ENCODE measurements at places on chromosomes 5 and 9.

DNA sequence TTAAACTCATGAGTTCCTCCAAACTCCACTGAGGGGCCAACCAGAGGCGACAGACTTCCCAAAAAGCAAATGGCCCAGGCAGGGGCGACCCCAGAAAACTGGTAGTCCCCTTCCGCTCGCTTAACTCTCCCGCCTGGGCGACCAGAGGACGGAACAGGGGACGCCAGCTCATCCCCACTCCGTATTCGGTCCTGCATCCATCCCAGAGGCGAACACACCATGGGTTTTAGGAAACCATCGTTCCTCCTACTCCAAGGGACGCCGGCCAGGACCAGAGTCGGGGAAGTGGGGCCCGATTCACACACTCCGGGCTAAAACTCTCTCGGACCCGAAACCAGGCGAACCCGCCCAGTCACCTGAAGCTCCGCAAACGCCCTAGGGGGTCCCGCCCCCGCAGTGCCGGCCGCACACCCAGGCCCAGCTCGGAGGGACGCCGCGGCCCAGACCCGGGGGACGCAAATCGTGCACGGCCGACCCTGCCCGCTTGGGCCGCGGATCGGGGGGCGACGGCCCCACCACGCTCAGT lies 478 bp downstream of the TEX10 start:
- DNase-seq = peak; percentile 31

DNA sequence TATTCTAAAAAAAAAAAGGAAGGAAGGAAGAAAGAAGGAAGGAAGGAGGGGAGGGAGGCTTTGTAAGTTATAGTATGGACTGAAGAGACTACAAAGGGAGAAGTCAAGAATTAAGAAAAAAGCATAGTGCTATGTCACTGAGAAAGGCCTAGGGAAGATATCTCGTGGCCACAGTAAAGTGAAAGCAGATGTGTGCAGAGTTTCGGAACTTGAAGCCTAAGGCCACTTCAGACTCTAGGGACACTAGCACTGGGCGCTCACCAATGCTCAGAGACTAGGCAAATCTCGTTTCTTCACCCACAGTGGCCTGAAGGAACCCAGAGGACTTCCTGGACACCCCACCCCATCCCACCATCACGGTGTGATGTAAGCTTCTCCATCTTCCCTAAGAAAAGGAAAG lies 181.4 kb upstream of the TRPM3 start:
- peak; percentile 16 for DNase-seq

- peak; percentile 59 for DNase-seq
These were observed 1.6 kb downstream of the NPR3 start for GRCh38 chr5:32712481-32713360.

GRCh38 chr5:91302958-91303357 lies 80.2 kb downstream of the ARRDC3 start:
- no peak for DNase-seq

DNA sequence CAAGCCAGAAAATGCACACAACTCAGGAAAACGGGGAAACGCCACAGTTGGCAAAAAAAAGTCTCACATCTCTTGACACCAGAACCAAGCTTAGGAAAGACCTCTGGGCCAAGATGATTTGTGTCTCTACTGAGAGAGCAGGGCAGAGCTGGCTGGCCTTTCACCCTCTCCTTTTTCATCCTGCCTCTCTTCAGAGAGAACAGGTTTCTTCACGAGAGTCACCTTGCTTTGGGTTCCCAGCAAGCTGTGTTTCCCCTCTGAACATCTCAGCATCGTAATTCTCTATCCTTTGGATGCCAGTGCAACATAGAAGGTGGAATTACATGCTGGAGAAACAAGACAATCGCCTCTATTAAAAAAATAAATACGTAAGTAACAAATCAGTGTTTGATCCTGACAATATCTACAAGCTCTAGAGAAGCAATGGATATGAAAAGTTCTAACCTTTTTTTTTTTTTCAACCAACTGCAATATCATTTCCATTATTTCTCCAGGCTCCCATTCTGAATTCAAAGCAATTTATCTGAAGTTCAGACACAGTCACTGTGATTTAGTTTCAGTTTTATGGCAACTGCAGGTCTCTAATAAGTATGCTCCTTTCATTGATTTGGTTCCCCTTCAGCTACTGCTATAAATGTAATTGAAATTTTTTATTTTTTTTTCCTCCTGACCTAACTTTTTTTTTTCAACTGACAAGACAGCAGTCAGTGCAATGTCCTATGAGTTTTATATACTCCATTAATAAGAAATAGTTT lies 708.6 kb downstream of the DTWD2 start:
- DNase-seq = no peak

DNA sequence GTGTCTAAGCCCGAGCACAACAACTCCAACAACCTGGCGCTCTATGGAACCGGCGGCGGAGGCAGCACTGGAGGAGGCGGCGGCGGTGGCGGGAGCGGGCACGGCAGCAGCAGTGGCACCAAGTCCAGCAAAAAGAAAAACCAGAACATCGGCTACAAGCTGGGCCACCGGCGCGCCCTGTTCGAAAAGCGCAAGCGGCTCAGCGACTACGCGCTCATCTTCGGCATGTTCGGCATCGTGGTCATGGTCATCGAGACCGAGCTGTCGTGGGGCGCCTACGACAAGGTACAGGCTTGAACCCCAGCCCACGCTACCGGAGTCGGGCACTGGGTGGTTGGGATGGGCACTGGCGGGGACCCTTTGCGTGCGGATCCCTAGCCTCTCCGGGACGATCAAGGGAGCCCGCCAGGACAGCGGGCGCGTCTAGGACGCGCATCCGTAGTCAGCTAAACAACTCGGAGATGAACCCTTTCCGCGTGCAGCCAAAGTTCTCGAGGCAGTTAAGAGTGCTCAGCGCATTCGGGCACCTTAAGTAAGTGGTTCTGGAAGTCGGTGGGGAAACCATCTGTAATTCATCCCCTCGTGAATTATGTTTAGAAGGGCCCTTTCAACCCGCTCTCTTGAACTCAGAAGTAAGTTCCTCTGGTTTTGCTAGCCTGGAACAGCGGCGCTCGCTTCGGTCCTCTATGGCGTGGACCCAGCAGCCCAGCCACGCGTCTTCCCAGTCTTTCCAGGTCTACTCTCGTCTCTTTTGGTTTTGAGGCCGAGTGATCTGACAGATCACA lies 1.3 kb downstream of the KCNN2 start:
- DNase-seq = no peak

DNA sequence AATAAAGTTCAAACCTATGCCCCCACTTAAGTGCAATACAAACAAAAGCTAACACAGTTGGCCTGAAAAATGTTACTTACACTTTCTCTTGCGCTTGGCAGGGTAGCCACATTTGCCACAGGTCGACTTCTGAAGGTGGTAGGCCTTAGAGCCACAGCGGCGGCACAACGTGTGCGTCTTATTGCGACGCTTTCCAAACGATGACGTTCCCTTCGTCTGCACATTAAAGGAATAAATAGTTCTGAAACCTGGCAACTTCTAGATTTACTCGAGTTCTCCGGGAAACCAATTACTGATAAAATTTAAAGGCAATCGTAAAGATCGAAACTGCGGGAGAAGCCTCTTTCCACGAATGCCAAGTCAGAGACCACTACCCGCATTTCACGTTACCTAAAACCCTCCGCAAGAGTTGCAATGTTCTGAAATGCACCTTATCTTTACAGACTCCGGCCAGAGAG lies 602 bp downstream of the RPL37 start:
- peak; percentile 19 for DNase-seq

GRCh38 chr5:9283473-9283872 lies 262.4 kb downstream of the SEMA5A start:
- DNase-seq = no peak

DNA sequence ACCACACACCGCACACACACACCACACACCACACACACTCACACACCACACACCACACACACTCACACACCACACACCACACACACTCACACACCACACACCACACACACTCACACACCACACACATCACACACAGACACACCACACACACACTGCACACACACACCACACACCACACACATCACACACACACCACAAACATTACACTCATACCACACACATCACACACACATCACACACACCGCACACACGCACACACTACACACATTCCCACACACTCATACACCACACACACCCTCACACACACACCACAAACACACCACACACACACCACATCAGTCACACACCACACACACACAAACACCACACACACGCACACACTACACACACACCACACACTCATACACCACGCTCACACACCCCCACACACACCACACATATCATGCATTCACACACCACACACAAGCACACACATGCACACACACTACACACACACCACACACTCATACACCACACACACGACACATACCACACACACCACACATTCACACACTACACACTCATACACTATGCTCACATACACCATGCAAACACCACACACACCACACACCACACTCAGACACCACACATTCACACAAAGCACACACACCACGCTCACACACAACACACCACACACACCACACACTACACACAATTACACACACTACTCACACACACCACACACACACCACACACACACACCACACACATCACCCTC lies 1.1 kb upstream of the UBE2QL1 start:
- no peak for DNase-seq

DNA sequence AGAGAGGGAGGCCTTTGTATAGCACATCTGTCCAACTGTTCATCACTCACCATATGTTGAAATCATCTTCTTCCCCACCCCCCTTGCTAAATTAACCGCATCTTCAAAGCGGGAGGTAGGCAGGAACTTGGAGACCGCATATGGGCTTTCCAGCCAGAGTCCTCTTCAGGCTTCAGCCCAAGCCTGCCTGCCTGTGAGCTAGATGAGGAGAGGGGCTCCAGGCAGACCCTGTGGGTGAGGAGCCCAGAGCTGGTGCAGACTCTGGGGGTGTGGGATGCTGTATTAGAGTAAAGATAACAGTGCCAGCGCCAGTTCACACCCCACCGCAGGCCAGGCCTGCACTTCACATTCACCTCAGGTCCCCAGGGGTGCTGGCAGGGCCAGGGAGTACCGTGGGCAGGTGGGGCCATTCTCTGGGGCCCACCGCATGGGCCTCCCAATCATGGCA lies 16.2 kb downstream of the PRRC2B start:
- DNase-seq = peak; percentile 78

- DNase-seq = no peak
These were observed 3.3 kb downstream of the PSD2 start for GRCh38 chr5:139798883-139799282.

DNA sequence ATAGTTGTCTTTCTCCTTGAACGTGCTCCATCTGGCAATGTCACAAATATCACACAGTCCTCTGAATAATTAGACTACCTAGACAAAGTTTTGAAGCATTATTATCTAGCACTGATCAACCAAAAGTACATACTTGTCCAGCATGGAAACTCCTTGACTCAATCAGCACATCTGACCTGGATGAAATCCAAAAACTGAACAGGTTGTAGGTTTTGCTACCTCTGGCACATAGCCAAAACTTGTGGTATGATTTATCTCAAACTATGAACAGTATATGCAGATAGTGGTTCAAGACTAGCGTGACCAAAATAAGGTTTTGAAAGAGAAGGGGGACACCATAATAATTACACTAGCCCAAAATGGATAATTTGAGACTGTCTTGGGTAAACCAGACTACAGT lies 158.1 kb downstream of the ARRDC3 start:
- no peak for DNase-seq

DNA sequence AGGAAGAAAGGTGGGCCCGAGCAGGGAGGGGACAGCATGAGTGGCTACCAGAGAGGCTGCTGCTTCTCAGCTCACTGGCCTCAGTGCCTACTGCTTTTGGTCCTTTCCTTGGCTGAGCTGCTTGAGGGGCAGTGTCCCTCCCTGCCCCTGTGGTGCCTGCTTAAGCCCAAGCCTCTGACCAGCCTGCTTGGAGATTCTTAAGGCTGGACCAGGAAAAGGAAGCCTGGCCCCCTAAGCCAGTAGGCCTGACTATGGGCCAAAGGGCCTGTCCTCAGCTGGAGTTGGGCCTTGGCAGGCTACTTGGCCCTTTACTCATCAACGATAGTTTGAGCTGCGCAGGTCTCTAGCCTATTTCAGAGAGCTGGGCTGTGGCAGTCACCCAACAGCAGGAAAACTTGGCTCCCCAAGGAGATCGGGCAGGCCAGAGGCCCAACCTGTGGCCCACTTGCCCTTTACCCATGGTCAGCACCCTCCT lies 24.9 kb downstream of the TCF7 start:
- DNase-seq = no peak

DNA sequence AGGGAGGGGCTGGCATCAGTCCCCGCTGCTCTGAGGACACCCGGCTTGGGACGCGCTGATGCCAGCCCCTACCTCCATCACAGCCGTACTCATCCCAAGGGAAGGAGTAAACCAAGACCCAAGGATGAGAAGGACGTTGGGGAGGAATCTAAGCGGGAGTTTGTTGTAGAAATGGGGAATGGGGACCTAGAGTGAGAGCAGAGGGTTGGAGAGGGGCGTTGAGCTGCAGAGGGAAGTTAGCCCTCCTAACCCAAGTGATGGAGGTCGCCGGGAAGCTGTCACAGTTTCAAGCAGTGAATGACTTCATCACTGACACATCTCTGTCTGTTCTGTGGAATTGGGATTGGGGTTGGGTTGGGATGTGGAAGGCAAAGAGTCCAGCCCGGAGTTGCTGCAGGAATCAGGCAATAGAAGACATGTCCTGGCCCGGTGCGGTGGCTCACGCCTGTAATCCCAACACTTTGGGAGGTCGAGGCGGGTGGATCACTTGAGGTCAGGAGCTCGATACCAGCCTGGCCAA lies 759 bp upstream of the SUSD1 start:
- DNase-seq = no peak

DNA sequence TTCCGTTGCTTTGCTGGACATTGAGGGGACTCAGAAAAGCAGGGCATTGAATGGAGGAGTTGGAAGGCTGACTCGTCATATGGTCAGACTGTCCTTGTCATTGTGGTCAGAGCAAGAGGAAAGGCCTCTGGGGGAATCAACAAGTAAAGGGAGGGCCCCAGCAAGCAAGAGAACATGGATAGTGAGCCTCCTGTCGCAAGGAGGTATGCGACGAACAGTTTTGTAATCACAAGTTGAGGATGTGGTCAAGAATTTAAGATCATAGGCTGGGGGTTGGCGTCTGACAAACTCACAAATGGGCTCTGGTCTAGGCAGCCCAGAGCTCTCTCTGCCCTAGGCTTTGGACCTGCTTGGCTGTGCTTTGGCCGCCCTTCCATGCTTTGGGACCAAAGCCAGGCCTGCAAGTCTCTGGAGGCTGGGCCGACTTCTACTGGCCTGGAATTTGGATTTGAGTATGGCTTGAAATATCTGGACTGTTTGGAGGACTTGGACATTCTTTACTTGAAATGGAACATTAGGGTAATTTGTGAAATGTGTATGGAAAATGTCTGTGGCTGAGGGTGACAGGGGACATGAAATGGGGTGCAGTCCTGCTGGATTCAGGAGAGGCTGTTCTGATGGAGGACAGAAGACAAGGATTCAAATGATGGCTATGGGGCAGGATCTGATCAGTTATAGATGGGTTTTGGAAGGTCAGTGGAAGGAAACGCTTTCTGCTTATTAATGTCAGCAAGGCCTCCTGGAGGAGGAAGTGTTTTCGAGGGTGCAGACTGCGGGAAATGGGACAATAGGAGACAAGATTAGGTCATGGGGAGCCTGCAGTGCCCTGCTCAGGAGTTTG lies 19.2 kb upstream of the NDST1 start:
- peak; percentile 83 for DNase-seq

- no peak for DNase-seq
These were observed 106.1 kb downstream of the NUDT12 start for GRCh38 chr5:103456476-103456875.

GRCh38 chr5:74337984-74338310 lies 302.6 kb downstream of the ENC1 start:
- DNase-seq = no peak

- DNase-seq = peak; percentile 66
These were observed 90.9 kb downstream of the THBS4 start for GRCh38 chr5:80125962-80126480.
